NCI-H187 treated with DMSO at 0.1 percent for 48 hours (cell line): ENCODE measurements at places on chromosomes 5 and 9.

GRCh38 chr5:170286386-170286925 is 11.1 kb downstream of the LCP2 start:
- DNase-seq = no peak

DNA sequence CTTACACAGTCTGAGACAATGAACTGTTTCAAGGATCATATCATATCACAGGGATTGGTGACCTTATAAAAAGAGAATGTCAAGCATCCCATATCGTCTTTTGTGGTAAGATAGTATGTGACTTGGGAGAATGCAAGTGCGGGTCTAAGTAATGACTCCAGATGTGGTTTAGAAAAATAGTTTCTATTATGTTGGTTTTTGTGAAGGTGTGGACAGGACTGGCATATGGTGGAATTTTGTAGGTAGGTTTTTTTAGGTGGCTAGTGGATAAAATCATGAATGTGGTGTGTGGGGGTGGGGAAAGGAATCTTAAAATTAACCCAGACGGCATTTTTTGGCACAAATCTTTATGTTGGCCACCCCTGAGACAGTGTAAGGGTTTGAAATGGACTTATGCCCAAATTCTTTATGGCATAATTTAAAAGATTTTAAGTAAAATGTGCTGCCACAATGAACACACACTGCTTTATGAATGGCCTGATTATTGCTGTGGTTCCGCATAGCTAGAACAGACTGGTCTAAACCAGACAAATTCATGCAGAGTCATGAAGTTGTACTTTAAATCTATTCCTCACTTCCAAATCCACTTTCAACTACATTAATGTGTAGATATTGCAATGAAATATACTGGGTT is 204.8 kb upstream of the HAPLN1 start:
- no peak for DNase-seq

GRCh38 chr5:126801992-126802294 is 25.0 kb downstream of the LMNB1 start:
- no peak for DNase-seq

- DNase-seq = no peak
These were observed 963 bp upstream of the HTR1A start for GRCh38 chr5:63963080-63963735.

DNA sequence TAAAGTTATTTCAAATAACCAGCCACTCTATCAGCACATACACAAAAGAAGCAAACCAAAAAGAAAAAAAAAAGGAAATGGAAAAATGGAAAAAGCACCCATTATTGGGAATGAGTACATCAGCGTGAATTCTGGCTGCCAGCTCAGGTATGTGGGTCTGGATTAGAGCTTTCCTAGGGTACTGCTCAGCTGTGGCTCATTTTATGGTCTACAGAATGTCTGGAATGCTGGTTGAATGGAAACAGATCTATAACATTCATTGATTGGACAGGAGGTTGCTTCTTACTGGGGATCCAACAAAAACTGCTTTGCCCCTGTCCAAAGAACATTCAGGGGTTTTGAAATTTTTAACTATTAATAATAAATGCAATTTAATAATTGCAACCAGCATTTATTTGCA is 3.9 kb upstream of the CAST start:
- DNase-seq = no peak

DNA sequence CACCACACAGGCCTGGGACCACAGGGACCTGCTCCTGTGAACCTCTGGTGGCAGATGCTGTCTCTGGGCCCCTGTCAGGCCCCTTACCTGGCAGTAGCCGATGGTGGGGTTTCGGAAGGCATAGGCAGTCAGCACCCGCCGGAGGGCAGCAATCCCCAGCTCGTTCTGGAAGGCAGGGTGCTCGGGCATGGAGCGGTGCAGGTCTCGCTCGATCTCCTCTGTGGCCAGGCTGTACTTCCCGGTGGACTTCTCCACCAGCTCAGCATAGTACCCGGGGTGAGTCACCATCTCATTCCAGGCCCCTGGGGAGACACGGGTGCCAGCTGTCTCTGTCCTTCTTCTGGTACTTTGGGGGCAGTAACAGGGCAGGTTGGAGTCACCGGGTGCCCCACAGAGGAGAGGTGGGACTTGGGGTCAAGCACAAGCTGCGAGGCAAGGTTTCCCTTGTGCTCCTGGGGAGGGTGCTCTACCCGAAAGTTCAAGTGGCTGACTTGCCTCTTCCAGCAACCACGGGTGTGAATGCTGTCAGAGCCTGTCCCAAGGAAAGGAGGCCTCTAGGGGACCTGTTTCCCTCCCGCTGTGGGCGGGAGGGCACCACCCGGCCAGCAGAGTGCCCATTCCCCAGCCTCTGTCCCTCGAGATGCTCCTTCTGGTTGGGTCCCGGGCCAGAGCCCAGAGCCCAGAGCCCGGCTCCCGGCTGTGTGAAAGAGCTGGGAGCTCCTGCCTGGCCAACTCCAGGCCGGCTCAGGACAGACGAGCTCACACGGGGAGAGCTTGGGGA is 19.8 kb upstream of the MRNIP start:
- no peak for DNase-seq
